SK-N-DZ (cell line): ENCODE measurements at places on chromosomes 2 and 18.
A peak's percentile ranks its signal among the peaks of the same experiment; 100 is the strongest.

DNA sequence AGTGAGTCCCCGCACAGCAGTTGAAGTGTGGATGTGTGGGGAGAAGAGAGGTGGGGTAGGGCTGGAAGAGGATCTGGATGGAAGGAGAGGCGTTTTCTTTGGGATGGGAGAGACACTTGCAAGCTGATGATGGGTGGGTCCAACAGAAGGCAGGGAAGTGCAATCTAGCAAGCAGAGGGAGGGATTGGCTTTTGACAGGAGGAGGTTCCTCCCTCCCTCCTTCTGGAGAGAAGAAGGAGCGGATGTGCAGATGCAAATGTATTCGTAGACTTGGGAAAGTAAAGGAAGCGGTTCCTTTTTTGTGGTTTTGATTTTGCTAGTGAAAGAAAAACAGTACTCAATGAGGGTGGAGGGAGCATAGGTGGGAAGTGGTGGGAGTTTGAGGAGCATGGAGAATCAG is 48.9 kb downstream of the LAMA3 start:
- DNase-seq: no peak

GRCh38 chr18:46688853-46689525 is 32.0 kb upstream of the LOXHD1 start:
- DNase-seq: no peak

DNA sequence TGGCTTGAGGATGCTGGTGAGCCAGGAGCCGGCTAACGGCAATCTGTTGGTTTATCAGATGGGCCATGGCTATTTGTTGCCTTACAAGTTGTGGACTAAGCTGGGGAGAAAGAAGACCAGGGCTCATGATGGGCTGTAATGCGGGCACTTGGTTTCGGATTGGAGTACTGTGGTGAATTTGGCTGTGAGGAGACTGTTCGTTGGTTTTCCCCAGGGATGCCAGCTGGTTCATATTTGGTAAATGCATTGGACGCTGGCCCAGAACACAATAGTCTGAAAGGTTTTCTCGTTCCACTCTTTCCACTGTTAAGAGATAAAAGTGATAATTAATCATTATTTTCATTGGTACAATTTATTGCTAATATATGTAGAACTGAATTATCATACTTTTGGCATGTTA is 108.9 kb downstream of the SATB2 start:
- DNase-seq: no peak

- DNase-seq: no peak
Measured at GRCh38 chr18:74791501-74792194, 194.0 kb downstream of the ZNF407 start.

DNA sequence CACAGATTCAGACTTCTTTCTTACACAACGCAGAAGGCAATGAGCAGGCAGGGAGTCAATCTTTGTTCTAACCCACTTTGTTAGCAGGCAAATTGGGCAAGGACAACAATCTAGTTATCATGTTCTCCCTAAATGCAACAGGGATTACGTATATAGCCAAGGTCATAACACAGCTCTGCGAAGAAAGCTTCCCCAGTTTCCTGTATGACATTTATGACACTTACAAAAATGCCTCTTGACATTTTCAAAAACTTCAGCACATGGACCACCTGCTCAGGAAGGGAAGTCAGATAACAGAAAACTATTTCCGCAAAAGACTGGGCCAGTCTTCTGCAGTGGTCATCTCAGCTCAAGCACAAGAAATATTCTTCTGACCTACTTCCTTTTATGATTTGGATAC is 106.1 kb downstream of the IRS1 start:
- DNase-seq: no peak

DNA sequence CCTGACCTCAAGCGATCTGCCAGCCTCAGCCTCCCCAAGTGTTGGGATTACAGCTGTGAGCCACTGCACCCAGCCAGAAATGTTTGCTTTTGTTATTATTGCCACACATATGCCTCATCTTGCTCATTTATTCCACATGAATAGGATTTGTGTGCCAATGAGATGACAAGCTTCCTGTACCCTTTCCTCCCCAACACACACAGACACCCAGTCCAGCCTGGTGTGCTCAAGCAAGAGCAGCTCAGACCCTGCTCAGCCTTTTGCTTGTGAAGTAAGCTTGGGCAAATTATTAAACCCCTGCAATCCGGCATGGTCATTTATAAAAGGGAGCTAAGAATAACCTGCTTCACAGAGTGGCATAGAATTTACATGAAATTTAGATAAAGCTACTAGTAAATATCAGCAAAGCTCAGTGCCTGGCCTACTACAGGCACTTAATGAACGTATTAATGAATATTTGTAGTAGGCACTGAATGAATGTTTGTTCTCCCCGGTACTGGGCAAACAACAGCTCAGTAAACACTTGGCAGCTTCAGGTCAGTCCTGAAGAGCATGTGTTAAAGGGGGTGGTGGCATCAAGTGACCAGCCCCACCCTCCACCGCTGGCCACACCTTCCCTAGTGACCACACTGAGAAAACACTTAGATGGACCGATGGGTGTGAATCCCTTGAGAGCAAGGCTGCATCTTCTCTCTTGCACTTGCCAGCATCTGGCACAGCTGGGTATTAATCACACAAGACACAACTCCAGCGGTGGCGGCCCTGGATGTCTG is 280.2 kb downstream of the SRBD1 start:
- no peak for DNase-seq

DNA sequence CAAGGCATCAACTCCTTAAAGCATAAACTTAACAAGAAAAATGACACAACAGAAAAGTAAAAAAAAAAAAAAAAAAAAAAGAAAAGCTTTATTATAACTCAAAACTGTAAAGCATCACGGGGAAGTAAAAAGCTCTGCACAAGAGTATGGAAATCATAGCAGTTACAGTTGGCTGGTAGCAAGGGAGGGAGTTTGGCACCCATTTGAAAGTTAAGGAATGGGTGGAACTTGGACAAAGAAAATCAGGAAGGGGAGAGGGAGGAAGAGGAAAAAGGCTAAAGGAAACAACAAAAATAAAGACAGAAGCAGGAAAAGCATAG is 8.6 kb downstream of the KLF7 start:
- no peak for DNase-seq

- no peak for DNase-seq
Measured at GRCh38 chr2:240129311-240129710, 6.8 kb downstream of the COPS9 start.

DNA sequence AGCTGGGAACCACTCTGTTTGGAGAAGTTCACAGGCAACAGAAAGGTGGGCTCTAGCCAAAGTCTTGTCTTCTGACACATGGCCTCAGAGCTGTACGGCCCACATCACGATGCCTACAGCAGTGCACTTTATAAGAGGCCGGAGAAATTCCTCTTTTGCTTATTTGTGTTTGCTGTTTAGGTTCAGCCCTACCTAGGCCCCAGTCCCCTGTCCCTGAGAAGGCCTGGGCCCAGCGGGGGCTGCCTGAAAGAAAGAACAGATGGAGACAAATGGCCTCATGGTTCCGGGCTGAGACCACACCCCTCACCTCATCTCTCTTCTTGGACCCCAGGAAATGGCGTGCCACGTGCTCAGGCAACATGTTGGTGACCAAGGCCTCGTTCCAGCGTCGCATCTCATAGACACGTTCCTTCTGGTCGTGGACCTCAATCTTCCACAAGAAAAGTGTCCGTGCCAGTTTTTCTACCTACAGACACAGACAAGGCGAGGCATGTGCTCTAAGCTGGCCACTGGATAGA is 30.9 kb downstream of the CENPO start:
- no peak for DNase-seq

DNA sequence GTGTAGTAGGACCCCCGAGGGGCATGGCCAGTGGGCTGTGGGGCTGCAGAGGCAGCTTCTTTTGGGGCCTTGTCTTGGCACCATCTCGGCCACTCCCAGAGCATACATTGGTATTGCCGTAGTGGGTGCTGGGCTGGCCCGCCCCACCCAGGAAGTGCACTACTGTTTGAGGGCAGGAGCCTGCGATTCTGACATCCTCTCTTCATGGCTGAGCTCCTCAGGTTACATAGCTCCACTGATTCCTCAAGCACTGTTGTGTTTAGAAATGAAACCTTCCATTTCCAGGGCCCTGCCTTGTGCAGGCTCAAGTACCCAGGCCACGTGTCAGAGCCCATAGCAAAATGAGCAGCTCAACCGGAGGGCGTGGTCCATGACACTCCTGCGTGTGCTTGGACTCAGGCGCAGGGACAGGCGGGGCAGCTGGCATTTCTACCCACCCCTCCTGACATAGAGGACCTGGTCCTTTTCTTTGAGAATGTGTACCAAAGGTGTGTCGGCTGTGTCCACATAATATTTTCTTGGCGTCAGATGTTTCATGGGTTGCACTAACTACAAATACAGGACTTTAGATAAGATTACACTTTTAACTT is 67.9 kb downstream of the DGKD start:
- no peak for DNase-seq

- DNase-seq: peak; percentile 1
Measured at GRCh38 chr18:51537487-51537886, 340.0 kb upstream of the MEX3C start.

DNA sequence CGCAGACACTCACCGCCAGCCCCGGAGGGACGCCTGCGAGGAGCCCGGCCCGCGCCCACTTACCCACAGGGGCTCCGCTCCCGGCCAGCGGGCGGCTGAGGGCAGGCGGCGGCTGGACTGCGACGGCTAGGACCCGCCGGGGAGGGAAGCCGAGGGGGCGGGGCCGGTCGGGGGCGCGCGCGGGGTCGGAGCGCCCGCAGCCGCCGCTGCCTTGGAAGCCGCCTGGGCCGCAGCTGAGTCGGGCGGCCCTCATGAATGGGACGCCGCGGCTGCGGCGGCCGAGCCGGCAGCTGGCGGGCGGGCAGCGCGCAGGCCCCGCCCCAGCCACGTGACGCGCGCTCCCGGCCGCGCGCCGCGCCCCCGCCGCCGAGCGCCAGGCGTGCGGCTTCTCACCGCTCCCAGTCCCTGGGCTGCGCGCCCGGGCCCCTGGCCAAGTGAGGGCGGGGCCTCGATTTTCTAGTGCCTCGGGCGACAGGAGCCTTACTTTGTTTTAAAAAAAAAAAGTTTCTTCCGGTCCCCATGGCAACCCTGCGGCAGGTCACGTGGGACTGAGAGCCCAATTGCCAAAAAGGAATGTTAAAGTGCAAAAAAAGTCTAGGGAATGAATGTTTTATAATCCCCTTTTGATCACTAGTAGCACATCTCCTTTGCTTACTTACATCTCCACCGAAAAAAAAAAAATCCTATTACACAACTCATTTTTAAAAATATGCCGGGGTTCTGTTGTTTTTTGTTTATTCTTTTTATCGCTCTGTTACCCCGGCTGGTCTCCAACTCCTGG is at the start of gene LPIN2:
Gene LPIN2 (minus strand): TSS at position 121 of the 781 bp plus-strand sequence. CDS start 52,304 bp downstream, outside the sequence.
- peak; percentile 93 for DNase-seq

DNA sequence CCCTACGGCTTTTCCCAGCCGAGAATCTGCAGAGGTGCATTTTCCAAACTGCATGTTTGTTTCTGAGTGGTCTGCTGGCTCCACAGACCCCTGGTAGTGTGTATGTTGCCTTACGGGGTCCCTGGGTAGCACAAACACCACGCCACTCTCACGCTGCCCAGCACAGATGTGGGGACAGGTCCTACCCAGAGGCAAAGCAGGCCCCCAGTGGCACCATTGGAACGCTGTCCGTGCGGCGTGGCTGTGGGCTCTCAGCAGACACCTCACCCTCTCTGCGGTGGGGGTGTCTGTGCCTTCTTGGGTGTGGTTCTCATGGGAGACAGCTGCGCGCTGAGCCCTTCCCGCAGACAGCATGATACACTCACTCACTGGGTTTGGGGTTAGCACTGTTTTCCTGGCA is 137.4 kb downstream of the NFATC1 start:
- DNase-seq: no peak

DNA sequence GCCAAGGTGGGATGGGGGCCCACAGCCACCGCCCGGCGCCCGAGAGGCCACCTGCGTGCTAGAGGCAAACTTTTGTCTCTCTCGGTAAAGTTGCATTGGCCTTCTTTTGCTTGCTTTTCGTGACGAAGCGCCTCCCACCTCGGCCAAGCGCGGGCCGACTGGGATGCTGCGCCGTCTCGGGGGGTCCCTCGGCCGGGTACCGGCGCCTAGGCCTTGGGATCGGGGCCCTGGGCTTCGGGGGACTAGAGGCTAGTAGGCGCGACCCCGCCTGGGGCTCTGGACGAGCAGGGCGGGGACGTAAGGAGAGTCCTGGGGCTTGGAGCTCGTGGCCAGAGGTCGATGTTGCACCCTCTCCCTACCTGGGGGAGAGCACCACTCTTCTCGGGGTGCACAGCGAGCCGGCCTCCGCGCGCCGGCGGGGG is 545 bp downstream of the GLI2 start:
- DNase-seq: no peak

DNA sequence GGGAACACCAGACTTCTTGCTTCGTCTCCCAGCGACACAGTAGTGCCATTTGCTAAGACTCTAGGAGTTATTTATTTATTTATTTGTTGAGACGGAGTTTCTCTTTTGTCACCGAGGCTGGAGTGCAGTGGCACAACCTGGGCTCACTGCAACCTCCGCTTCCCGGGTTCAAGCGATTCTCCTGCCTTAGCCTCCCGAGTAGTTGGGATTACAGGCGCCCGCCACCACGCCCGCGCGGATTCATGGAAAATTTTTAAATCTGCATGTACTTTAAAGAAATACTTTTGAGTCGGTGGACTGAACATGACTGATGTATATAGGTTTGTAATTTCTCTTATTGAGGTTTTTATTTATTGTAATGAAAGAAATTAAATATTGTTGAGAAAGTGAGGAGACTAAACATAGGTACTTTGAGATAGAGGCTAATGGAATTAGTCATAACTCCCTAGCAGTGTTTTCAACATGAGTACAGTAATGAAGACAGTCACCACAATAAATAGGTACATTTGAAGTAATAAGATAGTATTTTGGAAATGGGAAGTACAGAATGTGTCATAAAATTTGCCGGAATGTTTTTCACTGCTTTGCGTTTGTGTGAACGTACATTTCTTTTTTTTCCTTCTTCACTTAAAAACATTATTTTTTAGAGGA is 983 bp downstream of the MTX2 start:
- no peak for DNase-seq
